Stimulated activated CD8-positive, alpha-beta memory T cell treated with anti-CD3 and anti-CD28 coated beads, Interleukin-7, amount 100 ng/mL, for 1 hour (primary cell): ENCODE measurements at places on chromosomes 12 and 14.

- no peak for DNase-seq
These were observed 34.2 kb upstream of the PYGL start for GRCh38 chr14:50978529-50978871.

DNA sequence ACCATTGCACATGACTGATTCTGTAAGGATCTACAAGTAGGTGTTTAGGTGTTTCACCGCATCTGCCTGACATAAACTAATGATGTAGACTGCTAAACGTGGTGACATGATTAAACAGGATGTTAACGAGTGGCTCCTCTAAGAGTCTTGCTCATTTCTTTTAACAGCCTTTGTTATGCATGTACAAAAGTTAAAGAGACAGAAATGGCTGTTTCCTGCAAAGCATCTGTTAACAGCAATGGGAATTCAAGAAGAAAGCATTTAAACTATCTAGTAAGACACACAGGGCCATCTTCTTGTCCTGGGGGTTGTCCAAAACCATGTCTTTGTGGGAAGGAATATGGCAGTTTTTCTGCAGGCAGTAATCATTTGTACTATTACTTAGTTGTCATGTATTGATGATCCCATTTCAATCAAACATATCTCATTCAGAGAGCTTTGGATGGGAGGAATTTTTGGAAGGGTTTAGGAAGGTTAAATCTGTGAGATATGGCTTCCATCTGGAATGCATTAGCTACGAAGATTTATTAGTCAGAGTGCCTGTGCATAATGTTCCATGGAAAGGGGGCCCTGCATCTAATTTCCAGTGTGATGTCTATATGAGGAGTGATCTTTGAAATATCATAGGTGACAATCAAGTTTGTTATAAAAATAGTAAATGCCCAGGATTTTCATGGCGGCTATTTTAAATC is 495.1 kb downstream of the EGLN3 start:
- DNase-seq = no peak

DNA sequence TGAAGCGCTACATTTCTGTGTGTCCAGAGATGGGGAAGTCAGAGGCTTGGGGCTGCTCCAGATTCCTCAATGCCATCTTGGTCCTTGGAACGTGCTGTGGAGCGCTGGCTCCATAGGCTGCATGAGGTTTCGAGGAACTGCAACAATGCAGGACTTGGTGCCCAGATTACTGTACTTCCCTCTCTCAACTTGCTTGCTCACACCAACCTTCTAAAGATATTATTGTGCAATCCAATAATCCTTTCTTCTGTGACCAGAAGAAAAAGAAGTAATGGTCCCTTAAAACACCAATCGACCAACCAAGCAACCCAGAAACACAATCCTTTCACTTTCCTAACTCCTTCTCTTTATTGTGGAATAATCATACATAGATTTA is 3.7 kb downstream of the PRICKLE1 start:
- no peak for DNase-seq

- DNase-seq = peak; percentile 68
These were observed 482 bp downstream of the TMEM30B start for GRCh38 chr14:61280526-61281185.

DNA sequence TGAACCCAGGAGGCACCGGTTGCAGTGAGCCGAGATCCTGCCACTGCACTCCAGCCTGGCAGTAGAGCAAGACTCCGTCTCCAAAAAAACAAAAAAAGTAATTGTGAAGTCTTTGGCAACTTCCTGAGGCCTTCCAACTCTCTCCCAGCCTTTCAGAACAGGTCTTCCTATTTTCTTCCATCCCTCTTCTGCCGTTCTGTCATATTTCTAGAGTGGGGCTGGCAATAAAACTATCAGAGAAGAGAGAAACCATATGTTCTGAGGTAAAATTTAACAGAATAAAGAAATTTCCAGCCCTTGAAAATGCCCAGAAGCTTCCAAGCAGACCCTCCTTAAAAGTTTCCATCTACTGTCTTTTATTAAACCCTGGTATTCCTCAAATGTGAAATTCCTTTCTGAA is 100.4 kb downstream of the HMGA2 start:
- no peak for DNase-seq

GRCh38 chr14:96126783-96127271 is 77.8 kb upstream of the BDKRB2 start:
- no peak for DNase-seq

DNA sequence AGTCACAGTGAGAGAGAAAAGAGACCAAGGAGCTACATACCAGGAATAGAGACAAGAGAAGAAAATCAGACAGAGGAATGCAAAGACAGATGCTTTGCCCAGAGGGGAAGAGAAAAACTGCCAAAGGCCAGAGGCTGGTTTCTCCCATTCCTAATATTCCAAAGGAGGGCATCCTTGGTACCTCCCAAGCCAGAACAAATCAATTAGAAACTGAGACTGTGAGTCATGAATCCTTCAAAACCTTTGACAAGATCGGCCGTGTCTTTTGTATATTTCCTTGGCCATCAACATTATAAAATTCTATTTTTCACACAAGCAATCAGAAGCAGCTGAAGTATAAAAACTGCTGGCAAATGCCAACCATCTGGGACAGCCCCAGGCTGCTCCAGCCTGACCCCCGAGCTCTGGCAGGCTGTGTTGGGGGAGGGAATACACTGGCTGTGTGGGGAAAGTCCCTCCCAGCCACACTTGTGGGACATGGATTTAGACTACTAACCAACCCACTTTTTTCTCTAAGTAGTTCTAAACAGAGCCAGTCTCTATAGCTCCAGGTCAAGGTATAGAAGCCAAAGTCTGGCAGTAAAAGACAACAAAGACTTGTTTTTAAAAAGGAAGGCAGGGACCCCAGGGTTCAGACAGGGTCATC is 13.7 kb downstream of the POMT2 start:
- DNase-seq = no peak

GRCh38 chr12:127728729-127729128 is 538.2 kb upstream of the TMEM132C start:
- no peak for DNase-seq

- DNase-seq = no peak
These were observed 82.4 kb downstream of the PIWIL1 start for GRCh38 chr12:130420071-130420470.

DNA sequence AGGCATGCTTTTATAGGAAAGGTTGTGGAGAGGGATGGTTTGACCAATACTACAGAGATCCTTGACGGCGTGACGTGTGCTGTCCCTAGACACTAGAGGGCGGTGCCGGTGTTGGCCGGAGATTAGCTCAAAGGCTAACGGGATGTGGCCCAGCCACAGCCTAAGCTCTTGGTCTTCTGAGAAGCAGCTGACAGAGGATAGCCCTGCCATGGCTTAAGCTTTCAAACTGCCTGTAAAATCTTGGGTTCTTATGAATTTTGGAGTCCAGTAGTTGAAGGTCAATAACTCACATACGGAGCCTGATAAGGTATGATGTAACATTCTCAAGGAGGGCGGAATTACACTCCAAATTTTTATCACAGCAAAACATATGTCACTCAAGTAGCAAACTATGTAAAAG is 515.7 kb upstream of the ATXN7L3B start:
- no peak for DNase-seq

DNA sequence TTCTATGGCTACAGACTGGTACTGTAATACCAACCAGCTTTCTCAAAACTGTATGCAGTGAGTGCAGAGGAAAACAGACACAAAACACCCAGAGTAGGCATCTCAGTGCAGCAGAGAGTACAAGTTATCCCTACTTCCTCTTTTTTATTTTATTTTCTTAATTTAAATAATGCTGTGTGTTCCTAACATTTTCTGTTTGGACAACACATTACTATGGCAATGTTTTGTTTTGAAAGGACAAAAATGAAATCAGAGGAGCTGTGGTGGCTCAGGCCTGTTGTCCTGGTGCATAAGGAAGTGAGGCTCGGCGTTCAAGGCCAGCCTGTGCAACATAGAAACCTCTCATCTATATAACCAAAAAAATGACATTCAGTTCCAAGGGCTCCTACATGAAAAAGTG is 33.7 kb upstream of the SELPLG start:
- DNase-seq = no peak

GRCh38 chr14:69458350-69458749 is 26.2 kb upstream of the PLEKHD1 start:
- DNase-seq = no peak

DNA sequence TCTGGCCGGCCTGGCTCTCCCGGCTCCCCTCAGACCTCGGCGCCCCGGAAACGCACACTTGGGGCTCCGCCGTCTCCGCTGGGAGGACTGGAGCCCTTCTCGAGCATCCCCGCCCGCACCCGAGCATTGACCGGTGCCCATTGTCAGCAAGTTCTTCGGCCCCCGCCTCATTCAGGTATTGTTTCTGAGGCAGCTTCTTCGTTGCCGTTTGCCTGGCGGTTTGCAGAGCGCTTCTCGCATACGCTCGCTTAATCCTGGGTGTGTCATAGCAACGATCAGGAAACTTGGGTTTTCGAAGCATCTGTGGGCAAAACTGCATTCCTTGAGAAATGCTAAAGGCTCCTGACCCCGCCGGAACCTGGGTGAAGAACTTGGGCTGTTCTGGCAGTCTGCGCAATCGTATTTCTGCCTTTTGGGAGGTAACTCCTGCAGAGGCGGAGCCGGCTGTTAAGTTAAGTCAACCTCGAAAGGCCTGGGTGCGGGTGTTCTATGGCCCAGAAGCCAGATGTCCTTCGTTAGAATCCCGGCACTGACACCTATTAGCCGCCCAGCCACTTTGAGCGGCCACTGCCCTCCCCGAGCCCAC is 518 bp downstream of the GSKIP start:
- peak; percentile 16 for DNase-seq

GRCh38 chr12:69415471-69416275 is 54.5 kb upstream of the FRS2 start:
- no peak for DNase-seq

DNA sequence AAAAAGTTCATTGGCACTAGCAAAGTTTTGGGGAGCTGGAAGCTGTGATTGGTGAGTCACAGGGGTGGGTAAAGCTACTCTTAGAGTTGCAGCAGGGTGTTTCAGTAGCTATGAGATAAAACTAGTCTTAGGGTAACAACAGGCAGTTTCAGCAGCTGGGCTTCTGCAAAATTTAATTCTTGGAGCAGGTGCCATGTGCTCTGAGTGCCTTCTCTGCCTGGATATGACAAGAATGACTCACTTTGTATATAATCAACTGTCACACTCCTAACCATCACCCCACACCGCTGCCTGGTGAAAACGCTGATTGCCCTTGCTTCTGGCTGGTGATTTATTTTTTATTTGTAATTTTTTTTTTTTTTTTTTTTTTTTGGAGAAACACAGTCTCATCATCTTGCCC is 10.5 kb upstream of the PLBD2 start:
- no peak for DNase-seq

GRCh38 chr12:101855364-101855884 is 22.0 kb upstream of the DRAM1 start:
- DNase-seq = no peak

DNA sequence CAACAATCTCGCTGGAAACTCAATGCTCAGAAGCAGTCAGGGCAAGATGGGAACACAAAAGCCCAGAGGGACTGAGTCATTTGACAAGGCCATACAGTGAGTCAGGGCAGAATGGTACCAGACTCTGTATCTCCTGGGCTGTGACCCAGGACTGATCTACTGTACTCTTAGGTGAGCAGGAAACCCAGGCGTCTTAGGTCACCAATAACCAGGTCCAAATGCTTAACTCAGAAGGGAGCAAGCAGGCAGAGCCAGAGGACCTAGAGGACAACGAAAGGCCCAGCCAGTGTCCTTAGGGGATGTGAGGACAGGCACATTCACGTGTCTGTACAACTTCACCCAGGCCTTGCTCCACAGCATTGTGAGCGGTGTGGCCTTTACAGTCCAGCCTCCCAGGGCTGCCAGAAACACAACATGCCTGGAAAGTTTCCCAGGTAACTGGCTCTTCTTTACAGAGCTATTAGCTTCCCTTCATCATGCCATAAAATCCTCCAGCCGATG is 69.9 kb downstream of the ARL6IP4 start:
- DNase-seq = no peak

GRCh38 chr12:127722611-127723010 is 544.4 kb upstream of the TMEM132C start:
- DNase-seq = no peak

GRCh38 chr12:105721051-105721825 is 390.7 kb downstream of the C12orf75 start:
- DNase-seq = no peak

DNA sequence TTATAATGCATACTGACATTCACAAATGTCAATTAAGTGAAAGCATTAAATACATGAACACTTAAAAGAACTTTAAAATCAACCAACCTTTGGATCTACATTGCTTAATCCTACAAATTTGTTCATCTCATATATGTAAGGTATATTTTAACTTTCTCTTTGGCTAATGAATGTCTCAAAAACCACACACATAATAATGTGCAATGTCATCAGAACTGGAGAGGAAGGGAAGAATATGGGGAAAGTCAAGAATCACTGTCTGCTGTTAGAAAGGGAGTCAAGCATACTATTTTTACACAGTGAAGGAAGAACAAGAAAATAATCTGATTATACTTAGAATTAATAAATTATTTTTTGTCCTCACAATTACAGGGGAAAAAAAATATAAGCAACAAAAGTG is 4.9 kb downstream of the GMFB start:
- no peak for DNase-seq

GRCh38 chr12:65720136-65721130 is 103.8 kb upstream of the HMGA2 start:
- DNase-seq = no peak

DNA sequence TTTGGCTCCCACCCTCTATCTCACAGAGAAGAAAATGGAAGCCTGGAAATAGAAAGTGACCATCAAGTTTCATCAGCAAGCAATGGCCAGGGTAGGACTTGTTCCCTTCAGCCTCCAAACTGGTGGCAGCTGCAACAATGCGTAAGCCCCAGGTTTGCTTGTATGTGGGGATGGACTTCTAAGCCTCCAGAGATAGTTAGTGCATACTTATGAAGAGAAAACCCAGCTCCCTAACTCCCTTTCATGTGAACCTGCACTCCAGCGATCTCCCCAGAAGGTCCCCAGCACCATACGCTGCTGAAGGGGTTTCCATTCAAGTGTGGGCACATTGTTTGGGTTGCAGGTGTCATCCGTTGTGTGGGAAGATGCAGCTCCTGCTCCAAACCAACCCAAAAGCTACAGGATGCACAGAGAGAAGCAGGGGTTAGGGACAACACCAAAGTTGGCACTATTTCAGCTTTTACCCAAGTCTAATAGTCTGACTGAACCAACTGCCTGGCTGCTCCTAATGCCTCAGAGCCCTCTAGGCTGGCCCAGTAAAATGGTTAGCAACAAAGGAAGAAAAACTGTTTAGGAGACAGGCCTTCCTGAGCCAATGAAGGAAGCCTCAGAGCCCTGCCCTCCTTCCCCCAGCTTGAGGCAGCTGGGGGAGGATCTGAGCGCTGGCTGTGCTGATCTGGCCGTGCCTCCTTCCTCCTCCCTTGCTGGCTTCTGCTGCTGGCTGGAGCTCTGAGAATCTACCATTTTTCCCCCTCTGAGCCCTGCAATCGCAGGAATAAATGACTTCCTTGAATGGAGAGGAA is 12.3 kb downstream of the ZFP36L1 start:
- no peak for DNase-seq

GRCh38 chr12:81034926-81035325 is 43.0 kb upstream of the ACSS3 start:
- DNase-seq = no peak
